Stimulated activated CD4-positive, alpha-beta T cell treated with anti-CD3 and anti-CD28 coated beads, Interleukin-12 subunit alpha, Interleukin-12 subunit beta, amount 100 ng/mL, for 4 hours (primary cell): ENCODE measurements at places on chromosomes 5 and 9.

- no peak for DNase-seq
Measured at GRCh38 chr5:107605596-107606125, 65.1 kb downstream of the EFNA5 start.

DNA sequence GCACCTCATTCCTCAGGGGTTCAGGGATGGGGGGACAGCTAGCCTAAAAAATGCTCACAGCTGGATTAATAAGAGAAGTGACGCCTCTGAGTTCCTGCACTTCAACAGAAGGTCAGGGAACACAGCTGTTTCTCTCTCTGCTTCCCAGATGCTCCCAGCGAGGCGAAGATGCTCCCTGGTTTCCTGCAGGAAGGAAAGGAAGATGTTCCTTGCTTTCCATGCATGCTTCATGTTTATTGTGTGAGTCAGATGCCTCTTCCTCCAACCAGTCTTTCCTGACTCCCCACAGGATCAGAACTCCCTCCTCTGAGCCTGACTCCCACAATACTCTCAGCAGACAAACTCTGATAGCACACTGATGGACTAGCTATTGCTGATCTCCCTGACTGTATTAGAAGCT, 71.9 kb downstream of the MFAP3 start:
- no peak for DNase-seq

- DNase-seq, result no peak
Measured at GRCh38 chr5:125357660-125358059, 611.2 kb upstream of the ZNF608 start.

GRCh38 chr9:93234600-93234999, 50.7 kb downstream of the WNK2 start:
- DNase-seq, result no peak

GRCh38 chr5:115415143-115415491, 118.7 kb upstream of the CCDC112 start:
- DNase-seq, result no peak

- no peak for DNase-seq
Measured at GRCh38 chr5:158739951-158740757, 359.6 kb downstream of the EBF1 start.

GRCh38 chr5:134275822-134276221, 49.9 kb upstream of the PPP2CA start:
- DNase-seq, result no peak

GRCh38 chr9:133809335-133809734, 71.2 kb upstream of the SARDH start:
- no peak for DNase-seq

GRCh38 chr5:72209147-72210115, 102.2 kb downstream of the MAP1B start:
- DNase-seq, result no peak

DNA sequence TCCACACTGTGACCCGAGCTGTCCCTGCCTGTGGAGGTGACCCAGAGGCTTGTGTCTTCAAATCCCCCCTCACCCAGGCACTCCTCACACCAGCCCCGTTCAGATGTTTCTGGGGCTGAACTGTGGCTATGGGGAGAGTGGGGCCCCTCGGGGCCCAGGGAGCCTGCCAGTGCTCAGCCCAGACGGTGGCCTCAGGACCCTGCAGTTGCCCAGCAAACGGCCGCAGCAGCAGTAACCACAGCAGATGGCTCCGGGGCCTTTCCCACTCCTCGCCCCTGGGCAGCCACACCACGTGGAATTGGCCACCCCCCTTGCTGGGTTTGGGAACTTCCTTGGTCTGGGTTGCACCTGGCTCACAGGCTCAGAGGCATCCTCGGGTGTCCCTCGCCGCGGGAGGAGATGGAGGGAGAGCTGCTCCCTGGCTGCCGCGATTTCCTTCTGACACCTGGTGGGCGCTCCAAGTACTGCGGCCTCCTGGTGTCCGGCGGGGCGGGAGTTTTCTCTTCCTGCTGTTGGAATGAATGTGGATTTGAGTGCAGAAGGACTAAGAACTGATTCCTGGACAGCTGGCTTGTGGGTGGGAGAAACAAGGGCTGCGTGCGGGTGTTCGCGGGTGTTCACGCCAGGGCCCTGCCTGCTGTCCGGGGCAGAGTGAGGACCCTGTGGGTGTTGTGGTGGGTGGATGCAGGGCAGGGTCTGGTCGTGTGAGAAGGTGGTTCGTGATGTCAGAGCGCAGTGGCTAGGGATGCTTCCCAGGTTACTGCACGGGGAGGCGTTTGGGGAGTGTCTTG, 97.5 kb downstream of the COL5A1 start:
- peak; percentile 44 for DNase-seq

- DNase-seq, result no peak
Measured at GRCh38 chr5:94618029-94618492, 343 bp downstream of the KIAA0825 start.

GRCh38 chr5:112411903-112412302, 7.2 kb downstream of the EPB41L4A start:
- DNase-seq, result no peak

GRCh38 chr5:132673939-132674630, at the start of gene IL4:
IL4 (plus strand) TSS chr5:132673989; CDS start chr5:132674051, 62 bp downstream.
- no peak for DNase-seq

DNA sequence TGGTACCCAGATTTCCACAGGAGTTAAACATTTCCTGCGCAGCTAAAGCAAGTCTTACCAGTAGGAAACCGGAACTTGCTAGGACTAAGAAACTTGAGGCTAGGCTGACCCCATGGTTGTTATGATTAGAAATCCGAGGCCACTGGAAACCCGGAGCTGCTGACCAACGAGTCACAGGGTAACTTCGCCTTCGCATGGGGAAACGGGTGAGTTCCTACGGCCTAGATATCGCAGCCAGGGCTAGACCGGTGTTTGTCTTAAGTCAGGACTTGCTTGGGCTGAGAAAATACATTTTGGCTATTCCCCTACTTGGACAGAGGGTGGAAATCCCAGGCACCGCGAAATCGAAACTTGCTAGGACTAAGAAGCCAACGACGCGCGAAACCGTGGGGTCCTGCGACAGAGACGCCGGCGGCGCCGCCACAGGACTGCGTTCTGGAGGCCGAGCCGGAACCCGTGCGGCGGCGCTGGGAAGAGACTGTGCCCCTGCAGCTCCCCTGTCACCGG, 1.6 kb upstream of the ANXA2R start:
- peak; percentile 60 for DNase-seq

GRCh38 chr9:129776938-129777768, 24.3 kb upstream of the PTGES start:
- peak; percentile 11 for DNase-seq

DNA sequence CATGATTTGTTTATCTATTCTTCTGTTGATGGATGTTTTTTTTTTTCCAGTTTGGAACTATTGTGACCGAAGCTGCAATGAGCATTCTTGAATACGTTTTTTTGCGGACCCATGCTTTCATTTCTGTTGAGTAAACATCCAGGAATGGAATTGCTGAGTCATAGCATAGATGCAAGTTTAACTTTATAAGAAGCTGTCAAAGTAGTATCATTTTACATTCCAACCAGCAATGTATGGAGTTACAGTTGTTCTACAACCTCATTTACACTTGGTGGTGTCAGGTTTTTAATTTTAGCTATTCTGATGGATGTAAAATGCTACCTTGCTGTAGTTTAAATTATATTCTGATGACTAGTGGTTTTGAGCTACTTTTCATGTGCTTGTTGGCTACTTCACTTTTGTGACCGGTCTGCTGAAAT, 49.0 kb downstream of the NPR3 start:
- no peak for DNase-seq

DNA sequence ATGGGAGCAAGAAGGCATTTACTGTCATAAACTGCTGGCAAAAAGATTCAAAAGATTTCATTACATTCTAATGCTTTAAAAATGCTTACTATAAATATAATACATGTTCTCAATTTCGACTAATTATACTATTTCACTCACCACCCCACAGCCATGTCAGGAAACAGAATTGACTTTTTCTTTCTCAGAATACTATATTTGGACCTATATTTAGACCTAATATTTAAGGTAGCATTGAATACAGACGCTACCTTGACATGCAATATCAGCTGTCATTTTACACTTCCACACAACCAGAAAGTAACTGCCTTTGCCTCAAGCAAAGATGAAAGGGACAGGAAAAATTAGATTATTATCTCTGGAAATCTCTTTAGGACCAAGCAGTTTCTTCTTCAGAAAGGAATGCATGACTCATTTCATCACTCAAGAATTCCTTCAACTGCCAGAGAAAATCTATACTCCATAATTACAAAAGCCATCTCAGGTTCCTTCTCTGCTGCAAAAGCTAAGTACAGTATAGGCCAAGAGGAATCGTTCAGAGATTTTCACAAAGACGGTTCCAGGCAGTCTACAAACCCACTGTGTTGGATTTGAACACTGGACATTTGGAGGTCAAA, 11.8 kb upstream of the UBE2QL1 start:
- no peak for DNase-seq

DNA sequence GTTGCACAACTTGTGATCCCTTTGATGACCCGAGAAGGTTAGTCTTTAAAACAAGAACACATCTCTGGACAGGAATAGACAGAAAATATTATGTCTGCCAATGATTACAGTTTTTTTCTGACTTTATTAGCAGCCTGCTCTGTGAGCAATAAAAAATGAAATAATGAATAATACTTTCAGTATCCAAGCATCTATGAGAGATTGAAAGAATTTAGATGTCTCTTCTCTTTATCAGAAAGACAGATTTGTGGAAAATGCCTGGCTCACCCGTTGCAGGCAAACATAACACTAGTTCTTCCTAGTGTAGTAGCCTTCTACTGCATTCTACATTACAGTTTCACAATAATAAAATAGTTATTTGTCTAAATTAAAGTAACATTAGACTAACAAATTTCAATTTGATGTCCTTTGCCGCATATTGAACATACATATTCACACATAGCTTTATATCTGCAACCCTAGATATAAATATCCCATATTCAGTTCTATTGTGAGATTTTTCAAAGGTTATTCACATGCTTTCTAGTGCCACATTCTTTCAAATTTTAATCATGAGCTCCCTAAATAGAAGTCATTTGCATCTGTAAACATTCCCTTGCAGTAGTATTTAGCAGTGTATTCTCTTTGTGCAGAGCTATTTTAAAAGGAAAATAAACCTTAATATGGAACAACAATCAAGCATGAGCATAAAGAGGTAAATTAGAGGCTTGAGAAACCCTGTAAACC, 267.3 kb downstream of the EFNA5 start:
- DNase-seq, result no peak

DNA sequence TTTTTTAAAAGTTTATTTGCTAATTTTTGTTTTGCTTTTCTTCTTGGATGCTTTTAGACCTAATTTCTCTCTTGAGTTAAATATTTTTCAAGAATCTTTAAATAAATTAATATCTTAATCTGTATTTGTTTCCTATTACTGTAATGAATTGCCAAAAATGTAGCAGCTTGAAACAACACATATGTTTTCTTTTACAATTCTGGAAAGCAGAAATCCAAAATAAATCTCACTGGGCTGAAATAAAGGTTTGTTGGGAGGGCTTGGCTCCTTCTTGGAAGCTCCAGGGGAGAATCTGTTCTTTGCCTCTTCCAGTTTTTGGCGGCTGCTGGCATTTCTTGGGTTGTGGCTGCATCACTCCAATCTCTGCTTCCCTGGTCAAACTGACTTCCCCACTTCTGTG, 658.1 kb upstream of the ARRDC3 start:
- no peak for DNase-seq

DNA sequence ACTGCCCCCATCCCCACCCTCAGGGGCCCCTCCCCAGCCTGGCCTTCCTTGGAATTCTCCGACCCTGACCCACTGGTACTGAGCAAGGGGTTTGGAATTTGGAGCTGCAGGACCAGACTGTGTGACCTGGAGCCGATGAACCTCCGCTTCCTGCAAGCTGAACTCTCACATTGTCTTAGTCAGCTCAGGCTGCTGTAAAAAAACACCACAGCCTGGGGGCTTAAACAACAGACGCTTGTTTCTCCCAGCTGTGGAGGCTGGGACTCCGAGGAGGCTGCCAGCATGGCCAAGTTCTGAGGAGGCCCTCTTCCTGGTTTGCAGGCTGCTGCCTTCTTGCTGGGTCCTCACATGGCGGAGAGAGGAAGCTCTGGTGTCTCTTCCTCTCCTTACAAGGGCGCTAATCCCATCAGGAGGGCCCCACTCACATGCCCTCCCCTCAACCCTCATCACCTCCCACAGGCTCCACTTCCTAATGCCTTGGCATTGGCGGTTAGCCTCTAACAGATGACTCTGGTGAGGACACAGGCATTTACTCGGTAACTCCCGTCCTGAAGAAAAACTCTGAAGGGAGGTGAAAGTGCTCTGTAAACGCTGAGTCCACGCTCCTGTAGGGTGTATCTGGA, 42.4 kb downstream of the C5orf15 start:
- DNase-seq, result no peak

GRCh38 chr5:54136516-54137440, 173.6 kb downstream of the ARL15 start:
- no peak for DNase-seq

GRCh38 chr5:128920345-128921215, 44.7 kb upstream of the SLC27A6 start:
- no peak for DNase-seq

DNA sequence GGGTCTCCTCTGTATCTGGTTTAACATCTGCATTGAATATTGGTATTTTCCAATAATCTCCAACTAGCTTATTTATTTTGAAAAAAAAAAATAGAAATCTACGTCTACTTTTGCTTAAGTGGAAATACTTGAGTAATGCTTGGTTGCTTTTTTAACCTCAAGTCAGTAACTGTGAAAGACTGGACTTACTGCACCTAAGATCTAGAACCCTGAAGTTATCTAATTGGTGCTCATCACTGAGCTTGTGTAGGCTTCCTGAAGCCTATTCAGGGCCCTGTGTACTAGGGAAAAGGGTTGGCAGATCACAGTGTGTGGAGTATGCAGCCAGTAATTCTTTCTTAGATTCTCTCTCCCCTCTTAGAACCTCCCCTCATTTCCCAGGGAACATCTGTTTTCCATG, 16.2 kb downstream of the SLC1A1 start:
- DNase-seq, result no peak

DNA sequence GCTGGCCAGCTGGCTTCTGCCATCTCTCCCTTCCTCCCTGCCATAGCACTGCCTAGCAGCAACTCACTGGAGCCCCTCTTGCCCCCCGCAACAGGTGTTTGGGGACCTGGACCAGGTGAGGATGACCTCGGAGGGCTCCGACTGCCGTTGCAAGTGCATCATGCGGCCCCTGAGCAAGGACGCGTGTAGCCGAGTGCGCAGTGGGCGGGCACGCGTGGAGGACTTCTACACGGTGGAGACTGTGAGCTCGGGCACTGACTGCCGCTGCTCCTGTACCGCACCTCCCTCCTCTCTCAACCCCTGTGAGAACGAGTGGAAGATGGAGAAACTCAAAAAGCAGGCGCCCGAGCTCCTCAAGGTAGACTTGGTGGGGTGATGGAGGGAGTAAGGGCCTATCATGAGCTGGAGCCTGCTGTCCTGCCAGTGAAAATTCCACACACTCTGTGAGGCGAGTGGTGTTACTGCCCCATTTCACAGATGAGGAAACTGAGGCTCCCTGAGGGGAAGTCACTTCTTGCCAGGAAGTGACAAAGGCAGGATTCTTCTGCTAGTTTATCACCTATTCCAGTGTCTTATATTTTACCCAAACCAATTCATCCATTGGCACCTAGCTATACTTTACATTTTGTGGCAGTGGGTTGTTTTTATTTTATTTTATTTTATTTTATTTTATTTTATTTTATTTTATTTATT, 10.1 kb downstream of the OLFML2A start:
- DNase-seq, result no peak

GRCh38 chr5:14306329-14306815, 163.2 kb downstream of the TRIO start:
- DNase-seq, result no peak

GRCh38 chr9:134619983-134620661, 21.5 kb upstream of the COL5A1 start:
- DNase-seq, result no peak

- no peak for DNase-seq
Measured at GRCh38 chr5:111126896-111127295, 34.7 kb downstream of the WDR36 start.
